ENCODE measurements at places on chromosomes 5 and 9.

GRCh38 chr5:138603249-138603920 lies 28.2 kb upstream of the HSPA9 start:
- DNase-seq: no peak

- no peak for DNase-seq
Measured at GRCh38 chr9:33737811-33738606, 57.4 kb upstream of the PRSS3 start.

GRCh38 chr9:96394832-96395496 lies 11.5 kb upstream of the SLC35D2 start:
- no peak for DNase-seq

GRCh38 chr5:117183326-117183725 lies 608.7 kb upstream of the SEMA6A start:
- no peak for DNase-seq

- no peak for DNase-seq
Measured at GRCh38 chr5:38598994-38599617, 42.7 kb upstream of the LIFR start.

- DNase-seq: no peak
Measured at GRCh38 chr9:68997666-68998065, 16.2 kb downstream of the PRKACG start.

DNA sequence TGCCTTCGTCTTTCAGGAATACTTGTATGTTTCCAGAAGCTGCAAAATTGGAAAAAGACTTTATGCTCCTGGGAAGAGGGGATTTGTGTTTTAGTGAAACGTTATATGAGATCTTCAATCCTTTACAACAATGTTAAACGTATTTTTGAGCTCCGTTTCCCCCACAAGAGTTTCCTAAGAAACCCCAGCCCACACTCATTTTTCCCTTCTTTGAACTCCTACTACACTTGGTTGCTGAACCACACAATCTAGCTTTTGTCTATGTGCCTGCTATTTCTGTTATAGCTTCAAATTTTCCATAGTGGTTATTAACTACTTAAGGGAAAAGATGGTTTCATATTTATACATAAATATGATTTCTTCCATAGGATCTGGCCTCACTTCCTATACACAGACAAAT lies 238.6 kb upstream of the ACTBL2 start:
- no peak for DNase-seq

DNA sequence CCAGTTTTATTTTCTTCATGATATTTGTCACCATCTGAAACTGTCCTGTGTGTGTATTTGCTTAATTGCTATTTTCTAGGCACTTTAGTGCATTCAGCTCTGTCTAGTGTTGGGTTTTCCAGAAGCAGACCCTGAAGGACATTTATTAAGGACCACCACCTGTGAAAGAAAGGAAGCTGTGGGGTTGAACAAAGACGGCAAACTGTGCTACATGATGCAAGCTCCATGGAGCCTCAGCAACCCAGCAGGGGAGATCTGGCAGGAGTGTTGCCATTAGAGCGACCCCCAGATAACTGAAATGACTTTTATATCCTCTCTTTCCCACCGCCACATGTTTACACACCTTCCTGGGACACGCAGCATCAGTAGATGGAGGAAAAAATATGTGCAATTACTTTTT lies 125.5 kb downstream of the GABRB2 start:
- DNase-seq: no peak

DNA sequence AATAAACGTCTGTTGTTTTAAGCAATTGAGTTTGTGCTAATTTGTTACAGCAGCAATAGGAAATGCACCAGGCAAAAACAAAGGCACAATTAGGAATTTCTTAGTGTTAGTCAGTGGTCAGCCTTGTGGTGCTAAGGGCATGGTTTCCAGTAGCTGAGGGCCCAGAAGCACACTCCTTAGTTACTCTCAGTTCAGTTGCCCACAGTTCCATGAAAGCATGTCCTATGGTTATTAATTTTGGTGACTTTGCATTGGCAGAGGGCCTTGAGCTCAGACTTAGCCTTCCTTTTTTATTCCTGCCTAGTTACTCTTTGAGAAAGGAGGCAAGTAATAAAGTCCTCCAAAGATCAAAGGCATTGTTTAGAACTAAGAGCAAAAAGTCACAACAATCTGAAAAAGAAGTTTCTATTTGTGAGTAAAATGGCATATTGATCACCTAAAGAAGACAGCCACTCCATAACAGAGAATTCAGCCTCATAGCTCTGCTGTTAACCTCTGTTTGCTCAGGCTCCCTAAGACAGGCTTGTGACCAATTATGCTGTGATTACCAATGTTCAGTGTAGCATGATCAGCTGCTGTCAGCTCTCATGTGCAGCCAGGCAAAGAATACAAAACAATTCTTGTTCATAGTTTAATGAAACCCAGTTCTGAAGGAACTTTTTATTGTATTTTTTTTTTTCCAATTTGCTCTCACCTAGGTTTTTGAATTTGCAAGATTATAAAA lies 57.0 kb upstream of the MROH2B start:
- DNase-seq: no peak

DNA sequence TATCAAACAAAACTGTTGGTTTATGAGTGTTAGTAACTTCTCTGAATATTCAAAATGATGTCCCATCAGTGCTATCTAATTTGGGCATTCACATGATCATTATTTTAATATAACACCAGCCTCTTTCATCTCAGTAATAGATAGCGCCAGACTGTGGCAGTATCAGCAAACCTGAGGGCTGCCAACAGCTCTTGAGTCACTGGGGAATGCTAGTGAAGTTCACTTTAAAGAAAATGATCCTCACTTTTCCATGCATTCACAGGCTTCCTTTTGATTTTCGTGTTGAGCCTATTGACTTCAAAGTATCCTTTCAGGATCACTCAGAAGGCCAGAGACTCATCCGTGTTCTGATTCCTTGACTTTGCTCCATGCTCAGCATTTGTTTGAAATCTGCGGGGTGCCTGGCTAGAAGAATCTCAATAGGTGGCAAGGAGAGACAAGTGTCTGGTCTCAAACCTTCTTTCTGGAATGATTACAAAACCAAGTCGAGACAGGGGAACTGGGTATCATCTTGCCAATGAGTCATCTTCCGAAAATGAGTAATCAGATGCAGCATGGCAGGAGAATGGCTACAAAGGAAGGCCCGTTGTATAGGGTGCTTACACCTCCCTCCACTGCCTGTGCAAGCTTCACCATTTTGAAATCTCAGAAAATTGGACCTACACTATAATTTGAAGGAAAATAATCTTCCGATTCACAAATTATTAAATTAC lies 509.1 kb downstream of the RASEF start:
- no peak for DNase-seq

GRCh38 chr5:132181011-132181629 lies 46.5 kb downstream of the P4HA2 start:
- DNase-seq: no peak

GRCh38 chr5:108521841-108522506 lies 140.1 kb upstream of the FBXL17 start:
- DNase-seq: no peak

- DNase-seq: no peak
Measured at GRCh38 chr5:115573133-115573532, 28.6 kb upstream of the FEM1C start.

GRCh38 chr5:32027717-32028458 lies 146.2 kb downstream of the GOLPH3 start:
- no peak for DNase-seq

GRCh38 chr5:132083071-132083678 lies 9.6 kb downstream of the CSF2 start:
- DNase-seq: no peak

DNA sequence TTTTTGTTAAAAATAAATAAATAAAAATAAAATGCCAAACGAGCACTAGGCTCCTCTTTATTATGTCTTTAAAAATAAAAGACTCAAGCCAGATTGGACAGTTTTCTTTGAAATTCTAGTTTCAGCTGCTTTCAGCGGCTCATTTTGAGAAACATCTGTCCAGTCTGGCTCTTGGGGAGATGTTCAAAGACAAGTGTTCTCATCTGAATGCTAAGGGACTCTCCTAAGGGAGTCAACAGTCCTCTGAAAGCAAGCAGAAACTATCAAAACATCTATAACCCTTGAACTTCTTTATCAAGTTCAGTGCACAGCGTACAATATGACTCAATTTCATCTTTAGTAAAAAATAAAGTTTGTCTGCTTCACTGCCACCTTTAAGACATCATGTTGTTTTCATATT lies 886.2 kb upstream of the DMAC1 start:
- no peak for DNase-seq

DNA sequence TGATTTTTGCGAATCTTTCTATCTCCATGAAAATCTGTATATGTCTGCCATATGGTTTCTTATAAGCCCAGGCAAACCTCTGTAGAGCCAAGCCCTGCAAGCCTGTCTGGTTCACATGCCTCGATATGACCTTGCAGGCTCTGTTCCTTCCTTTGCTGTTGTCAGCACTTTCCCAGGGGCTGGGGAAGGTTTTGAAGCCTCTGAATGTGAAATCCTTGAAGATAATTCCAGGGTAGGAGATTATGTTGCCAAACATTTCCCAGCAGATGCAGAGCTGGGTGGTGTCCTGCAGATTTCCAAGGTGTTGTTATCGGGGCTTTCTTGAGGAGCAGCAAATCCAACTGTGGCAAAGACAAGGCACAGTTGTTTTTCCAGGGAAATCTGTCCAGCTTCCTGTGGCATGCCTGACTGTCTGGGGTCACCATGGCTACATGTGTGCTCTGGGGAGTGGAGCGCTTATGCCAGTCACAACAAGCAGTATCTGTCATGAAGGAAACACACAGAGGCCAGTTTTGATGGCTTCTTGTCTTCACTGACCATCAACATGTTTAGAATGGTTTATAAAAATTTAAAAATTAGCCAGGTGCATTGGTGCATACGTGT lies 60.7 kb upstream of the RPS23 start:
- no peak for DNase-seq

- no peak for DNase-seq
Measured at GRCh38 chr5:31113666-31114350, 79.7 kb upstream of the CDH6 start.
